ENCODE measurements at places on chromosomes 2 and 18. TPM values are rescaled to one million over a fixed set of nuclear protein-coding genes. Genes with fewer than 3 reads are reported as not detected.
A peak's percentile ranks its signal among the peaks of the same experiment; 100 is the strongest.

DNA sequence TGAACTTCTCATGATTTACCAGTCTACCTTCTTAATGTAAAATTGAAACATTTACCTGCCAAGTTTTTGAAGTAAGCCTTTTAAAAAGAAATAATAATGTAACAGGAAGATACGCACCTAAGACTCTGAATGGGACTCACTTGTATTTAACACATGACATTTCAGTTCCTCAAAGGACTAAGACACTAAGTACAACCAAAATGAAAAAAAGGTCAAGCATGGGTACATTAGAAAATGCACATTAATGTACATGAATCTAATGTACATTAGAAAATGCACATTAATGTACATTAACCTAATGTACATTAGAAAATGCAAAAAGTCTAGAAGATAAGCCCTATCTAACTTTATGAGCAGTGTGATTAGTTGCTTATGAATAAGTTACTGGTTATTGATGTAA, 69.3 kb upstream of the FZD5 start:
- no peak overlapping the region for H3K4me3 ChIP-seq
- no peaks in the 10 kb centered on the region for H3K36me3 ChIP-seq
- no peaks in the 10 kb centered on the region for H3K27me3 ChIP-seq
- H3K27ac ChIP-seq = no peak overlapping the region
- no peaks in the 10 kb centered on the region for H3K4me1 ChIP-seq
- DNase-seq = no peak

GRCh38 chr2:33550206-33550605, 48.9 kb downstream of the FAM98A start:
- H3K4me3 ChIP-seq = no peak overlapping the region
- no peak overlapping the region for H3K27ac ChIP-seq
- H3K27me3 ChIP-seq = no peaks in the 10 kb centered on the region
- no peaks in the 10 kb centered on the region for H3K36me3 ChIP-seq
- H3K4me1 ChIP-seq = no peaks in the 10 kb centered on the region

GRCh38 chr2:118223992-118224894, 136.0 kb downstream of the INSIG2 start:
- H3K4me3 ChIP-seq = peak overlapping the region; percentile 63
- peak; percentile 83 for DNase-seq
- peaks cover 51% of the 10 kb centered on the region for H3K27me3 ChIP-seq
- H3K4me1 ChIP-seq = peaks cover 4% of the 10 kb centered on the region

GRCh38 chr2:26590980-26591618, 50.1 kb downstream of the CIB4 start:
- H3K4me1 ChIP-seq = no peaks in the 10 kb centered on the region
- no peak overlapping the region for H3K27ac ChIP-seq
- no peaks in the 10 kb centered on the region for H3K36me3 ChIP-seq
- no peak overlapping the region for H3K4me3 ChIP-seq

DNA sequence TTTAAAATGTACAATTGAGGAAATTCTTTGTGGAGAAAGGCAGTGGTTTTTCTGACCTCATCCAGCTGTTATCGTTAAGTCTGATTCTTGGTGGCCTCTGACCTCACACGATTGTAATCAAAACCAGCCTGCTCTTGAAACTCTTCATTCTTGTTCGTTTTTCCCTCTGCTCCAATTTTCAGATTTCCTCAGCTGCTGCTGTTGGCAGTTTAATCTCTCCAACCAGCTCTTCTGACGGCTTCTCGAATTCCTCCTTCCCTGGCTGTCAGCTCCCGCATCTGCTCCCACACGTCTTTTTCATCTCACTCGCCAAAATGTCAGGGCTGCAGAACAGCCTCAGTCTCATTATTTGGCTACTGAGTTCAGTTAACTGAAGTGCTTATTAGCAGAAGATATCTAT, 136.1 kb downstream of the DCDC2C start:
- H3K27me3 ChIP-seq = no peaks in the 10 kb centered on the region
- H3K36me3 ChIP-seq = no peaks in the 10 kb centered on the region
- no peak overlapping the region for H3K4me3 ChIP-seq
- H3K4me1 ChIP-seq = no peaks in the 10 kb centered on the region
- no peak for DNase-seq

Gene CD8B2
- total RNA-seq = not detected

Gene DOCK10
- total RNA-seq = 38.3 TPM

Data from osteoblast (primary cell).